MV-4-11 (cell line): ENCODE measurements at places on chromosomes 2 and 18.

- DNase-seq = no peak
These were observed 690.4 kb upstream of the NRXN1 start for GRCh38 chr2:51722311-51722710.

DNA sequence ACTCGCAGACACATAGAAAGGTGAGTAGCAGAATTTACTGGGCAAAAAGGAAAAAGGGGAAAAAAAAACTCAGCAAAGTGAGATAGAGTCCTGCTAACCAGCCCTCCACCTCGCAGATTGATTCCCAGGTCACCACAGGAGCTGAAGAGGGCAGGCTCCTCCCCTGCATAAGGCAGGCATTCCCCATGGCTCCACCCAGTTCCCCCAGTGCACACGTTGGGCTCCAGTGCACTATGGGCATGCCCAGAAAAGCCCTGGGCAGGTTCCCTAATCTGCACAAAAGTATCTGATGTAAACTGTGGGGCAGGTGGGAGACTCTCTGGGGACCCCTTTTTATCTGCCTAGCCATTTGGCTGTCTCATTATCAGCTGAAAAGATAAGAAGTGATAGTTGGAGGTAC, 461.2 kb upstream of the TMEFF2 start:
- DNase-seq = no peak

- DNase-seq = no peak
These were observed at the start of gene SLC38A11 for GRCh38 chr2:164954954-164955701. TSS of gene SLC38A11 (minus strand) at chr2:164955525. CDS start at chr2:164955247, 278 bp downstream.

GRCh38 chr18:79068341-79068936, 755 bp upstream of the ATP9B start:
- DNase-seq = peak; percentile 49

GRCh38 chr18:36931106-36931505, 102.2 kb downstream of the KIAA1328 start:
- no peak for DNase-seq

GRCh38 chr2:209642146-209642820, 129.3 kb upstream of the UNC80 start:
- DNase-seq = no peak

DNA sequence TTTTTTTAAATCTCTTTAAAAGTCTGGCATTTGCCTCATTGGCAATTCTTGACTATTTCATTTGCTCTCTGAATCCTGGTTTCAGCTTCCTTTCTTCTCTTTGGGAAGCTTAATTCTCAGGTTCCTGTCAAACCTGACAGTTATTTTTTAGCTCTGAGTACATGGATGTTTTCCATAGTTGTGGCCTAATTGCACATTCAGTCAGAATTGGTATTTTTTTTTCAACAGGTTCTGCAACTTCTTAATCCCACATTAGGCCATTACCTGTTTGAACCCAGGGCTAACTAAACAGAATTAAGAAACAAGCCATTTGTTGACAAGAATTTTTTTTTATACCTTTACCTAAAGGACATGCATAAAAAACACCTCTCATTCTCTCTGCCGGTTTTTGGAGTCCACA, 338.8 kb downstream of the SETBP1 start:
- DNase-seq = no peak

- DNase-seq = peak; percentile 95
These were observed 18.6 kb upstream of the SKA1 start for GRCh38 chr18:50356036-50356945.

- no peak for DNase-seq
These were observed 88.7 kb upstream of the STPG4 start for GRCh38 chr2:47243596-47244323.

- no peak for DNase-seq
These were observed 10.3 kb upstream of the CHST10 start for GRCh38 chr2:100427627-100428258.

DNA sequence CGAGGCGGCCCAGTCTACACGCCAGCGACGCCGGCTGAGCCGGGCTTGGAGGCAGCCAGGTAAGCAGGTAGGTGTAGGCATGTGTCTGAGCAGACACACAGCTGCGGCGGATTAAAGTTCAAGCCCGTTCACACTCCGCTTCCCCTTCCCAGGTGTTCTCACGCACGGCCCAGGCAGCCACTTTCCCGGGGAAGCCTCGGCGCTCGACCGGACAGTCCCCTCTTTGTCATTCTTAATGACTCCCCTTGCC, 367 bp downstream of the TGFA start:
- DNase-seq = no peak

- DNase-seq = peak; percentile 74
These were observed 71.3 kb upstream of the FN1 start for GRCh38 chr2:215507136-215507535.

DNA sequence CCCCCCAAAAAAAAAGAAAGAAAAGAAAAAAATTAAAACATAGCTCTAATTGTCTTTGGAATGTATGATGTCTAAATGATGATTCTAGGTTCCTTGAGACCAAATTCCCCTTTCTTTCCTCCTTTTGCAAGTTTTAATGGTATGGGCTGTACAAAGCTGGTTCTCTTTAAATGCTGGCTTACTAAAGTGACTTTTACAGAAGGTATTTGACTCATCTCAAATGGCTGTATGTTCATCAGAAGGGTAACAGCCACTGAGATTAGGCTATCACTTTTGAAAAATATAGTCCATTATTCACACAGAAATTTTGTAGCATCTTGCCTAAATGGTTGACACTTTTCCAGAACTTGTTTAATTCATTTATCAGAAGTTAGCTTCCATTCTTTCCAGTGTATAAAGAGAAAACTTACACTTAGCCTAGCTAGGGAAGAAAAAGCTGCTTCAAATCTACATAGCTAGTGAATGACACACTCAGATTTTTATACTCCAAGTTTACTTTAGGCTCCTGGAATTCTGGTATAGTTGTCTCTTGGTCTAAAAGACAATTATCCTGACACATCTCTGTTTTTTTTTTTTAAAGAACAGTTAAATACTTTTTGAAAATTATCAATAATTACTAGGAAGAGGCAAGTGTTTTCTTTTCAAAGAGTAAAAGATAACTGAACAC, 622.6 kb downstream of the LRP1B start:
- DNase-seq = no peak

GRCh38 chr2:213001297-213001910, 150.0 kb downstream of the IKZF2 start:
- DNase-seq = no peak

DNA sequence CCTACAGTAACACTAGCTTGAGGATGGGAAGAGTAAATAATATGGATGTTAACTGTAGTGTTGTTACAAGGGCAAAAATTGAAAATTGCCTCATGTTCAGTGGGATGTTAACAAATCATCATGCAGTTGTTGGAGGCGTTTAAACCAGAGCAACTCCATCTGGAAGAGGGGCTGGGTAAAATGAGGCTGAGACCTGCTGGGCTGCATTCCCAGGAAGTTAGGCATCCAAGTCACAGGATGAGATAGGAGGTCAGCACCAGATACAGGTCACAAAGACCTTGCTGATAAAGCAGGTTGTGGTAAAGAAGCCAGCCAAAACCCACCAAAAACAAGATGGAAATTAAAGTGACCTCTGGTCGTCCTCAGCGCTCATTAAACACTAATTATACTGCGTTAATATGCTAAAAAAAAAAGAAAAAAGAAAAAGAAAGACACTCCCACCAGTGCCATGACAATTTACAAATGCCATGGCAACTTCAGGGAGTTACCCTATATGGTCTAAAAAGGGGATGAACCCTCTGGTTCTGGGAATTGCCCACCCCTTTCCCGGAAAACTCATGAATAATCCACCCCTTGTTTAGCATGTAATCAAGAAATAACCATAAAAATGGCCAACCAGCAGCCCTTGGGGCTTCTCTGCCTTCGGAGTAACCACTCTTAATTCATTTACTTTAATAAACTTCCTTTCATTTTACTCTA, 101.4 kb downstream of the MYO5B start:
- DNase-seq = no peak

- DNase-seq = no peak
These were observed 81.4 kb downstream of the TGOLN2 start for GRCh38 chr2:85246348-85246747.

DNA sequence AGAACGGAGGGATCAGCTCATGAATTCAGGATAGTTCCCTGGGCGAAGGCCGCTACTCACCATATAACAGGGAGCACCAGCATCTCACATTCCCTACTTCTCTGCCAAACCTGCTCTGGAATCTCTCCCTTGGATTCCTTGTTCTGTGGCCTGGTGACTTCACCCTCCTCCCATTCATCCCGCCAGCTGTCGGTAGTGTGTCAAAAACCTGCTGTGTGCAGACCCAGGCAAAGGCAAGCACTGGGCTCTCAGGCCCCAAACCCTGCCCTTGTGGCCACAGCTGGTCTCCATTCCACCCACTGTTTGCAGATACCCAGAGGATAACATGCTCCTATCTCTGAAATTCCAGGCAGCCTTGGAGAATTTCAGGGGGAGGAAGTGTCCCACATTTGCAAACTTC, 151.6 kb downstream of the CAPN13 start:
- no peak for DNase-seq
